ENCODE measurements at places on chromosomes 7 and 10.

- DNase-seq: no peak
Measured at GRCh38 chr7:28750981-28751380, 207.1 kb downstream of the TRIL start.

- DNase-seq: no peak
Measured at GRCh38 chr10:116045366-116046356, 227.3 kb downstream of the GFRA1 start.

GRCh38 chr10:92470026-92470425 is 103.9 kb downstream of the IDE start:
- no peak for DNase-seq

DNA sequence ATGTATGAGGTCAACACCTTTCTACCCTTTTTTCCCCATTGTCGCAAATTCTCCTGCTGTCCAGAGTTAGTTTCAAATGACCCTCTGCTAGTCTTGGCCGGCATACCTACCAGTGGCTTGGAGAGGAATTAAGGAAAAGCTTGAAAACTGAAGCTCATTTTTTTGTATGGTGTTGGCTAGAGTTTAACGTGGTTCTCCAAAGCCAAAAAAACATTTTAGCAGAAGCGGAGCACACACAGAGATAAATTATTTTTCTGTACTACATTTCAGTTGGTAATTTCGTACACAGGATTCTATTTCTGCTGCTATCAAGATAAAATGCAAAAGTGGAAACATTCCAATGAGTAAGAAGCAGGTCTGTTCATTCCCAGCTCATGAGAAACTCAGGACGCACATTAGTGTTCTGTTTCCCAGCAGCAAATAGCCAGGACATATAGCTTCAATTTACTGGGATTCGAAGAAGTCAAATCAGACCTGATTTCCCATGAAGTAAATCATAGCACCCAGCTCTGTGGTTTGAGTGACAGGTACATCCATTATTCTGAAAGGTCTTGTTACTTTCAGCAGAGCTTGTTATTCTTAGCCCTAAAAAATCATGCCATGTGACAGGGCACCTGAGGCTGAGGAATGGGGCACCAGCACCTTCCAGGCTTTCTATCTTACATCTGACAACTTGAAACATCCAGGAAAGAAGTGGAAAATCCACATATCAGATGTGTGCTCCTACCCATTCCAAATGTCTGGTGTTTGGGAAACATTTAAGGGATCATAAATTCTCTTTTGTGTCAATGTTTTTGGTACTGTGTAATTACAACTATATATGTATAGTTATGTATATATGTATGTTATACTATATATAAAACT is 215.9 kb upstream of the C7orf33 start:
- no peak for DNase-seq

GRCh38 chr7:135253851-135254771 is 20.5 kb downstream of the STRA8 start:
- DNase-seq: no peak

DNA sequence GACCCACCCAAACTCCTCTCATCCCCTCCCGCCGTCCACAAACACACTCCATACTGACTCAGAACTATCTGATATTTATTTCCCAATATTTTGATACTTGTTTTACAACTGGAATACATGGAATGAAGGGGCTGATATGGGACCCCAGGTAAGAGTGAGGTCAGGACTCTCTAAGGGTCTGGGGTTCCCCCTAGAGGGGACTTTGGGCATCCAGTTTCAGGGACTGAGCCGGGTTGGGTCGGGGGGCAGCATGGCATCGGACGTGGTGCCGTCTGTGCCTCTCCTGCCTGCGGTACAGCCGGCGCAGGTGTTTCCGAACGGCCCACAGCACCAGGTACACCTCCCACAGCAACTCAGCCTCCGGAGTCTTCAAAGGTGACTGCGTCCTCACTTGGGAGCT is 7.5 kb downstream of the SPACDR start:
- DNase-seq: no peak

DNA sequence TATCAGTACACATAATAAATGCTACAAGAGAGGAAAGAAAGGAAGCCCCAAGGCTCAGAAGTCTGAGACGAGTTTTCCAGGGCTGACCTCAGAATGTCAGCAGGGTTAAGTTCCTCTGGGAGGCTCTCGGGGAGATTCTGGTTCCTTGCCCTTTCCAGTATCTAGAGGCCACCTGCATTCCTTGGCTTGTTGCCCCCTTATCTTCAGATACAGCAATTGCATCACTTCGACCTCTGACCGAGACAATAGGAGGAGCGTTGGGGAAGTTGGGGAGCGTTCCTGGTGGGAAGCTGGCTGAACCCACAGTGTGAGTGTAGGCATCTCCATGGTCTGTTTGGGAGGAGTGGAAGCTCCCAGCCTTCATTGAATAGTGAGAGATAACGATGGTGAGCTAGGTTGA is 72.0 kb upstream of the MTPN start:
- DNase-seq: no peak
